ENCODE measurements at places on chromosomes 6 and 20.

GRCh38 chr6:157983406-157984119, 1.9 kb downstream of the SYNJ2 start:
- DNase-seq: no peak

GRCh38 chr6:38306931-38307330, 332.8 kb downstream of the BTBD9 start:
- DNase-seq: no peak

GRCh38 chr20:56440346-56441007, 27.9 kb upstream of the RTF2 start:
- no peak for DNase-seq

DNA sequence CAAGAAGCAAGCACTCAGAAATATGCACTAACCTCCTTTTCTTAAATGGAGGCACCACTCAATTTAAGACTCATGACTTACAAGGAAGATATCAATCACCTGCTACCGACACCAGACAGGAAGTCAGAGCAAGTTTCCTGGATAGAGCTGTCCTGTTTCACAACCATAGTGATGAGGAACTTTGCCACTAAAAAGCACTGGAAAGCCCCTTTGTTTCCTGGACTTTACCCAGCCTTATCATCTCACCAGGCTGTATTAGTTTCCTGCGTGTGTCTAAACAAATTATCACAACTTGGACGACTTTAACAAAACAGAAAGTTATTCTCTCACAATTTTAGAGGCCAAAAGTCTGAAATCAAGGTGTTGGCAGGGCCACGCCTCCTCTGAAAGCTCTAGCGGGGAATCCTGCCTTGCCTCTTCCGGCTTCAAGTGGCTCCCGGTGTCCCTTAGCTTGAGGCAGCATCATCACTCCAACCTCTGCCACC, 253.8 kb upstream of the STXBP5 start:
- DNase-seq: no peak

DNA sequence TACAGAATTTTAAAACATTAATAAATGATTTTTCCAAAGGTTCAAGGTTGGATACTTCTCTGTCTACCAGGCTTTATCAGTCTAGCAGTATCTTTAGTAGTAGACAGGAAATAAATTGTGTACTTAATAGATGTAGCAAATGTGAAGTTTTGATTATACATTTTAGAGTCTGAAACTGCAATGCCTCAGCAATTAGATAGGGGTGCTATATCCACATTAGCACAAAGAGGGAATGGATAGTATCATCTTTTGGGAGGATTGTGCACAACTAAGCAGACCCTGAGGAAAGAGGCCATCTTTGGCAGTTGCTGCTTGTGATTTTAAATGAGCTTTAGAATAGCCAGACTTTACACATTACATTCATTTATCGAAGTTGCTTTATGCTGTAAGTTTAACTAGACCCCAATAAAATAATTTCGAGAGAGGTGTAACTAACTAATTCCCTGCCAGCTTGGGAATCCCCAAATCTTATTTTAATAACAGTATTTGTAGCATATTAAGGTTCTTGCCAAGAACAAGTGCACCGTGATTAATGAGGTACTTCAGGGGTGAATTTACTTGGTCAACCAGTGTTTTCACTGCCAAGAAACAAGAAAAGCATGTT, 2.8 kb downstream of the KCNQ5 start:
- no peak for DNase-seq

- no peak for DNase-seq
Observed at GRCh38 chr6:149182262-149182661, 135.2 kb upstream of the TAB2 start.
